Cortex of kidney (tissue), 1 donor: ENCODE measurements at places on chromosomes 4 and X.

DNA sequence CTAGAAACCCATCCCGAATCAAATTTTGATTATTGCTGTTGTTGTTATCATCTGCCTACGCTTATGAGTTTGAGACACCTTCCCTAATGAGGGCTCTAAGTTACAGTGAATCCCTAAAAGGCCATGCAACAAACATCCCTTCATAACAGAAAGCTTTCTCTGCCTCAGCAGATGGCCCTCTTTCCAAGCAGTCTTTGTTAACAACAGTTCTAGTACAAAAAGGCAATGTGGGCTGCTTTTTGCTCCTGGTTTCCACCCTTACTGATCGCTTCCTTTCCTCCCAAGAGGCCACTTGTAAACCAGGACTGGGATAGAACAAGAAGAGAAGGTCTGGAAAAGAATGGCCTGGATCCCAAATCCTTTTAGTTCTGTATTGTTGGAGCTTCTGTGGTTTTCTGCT is 24.2 kb downstream of the GPC4 start:
- no peak for DNase-seq

- DNase-seq: no peak
These were observed 88.4 kb downstream of the ZXDA start for GRCh38 chrX:57821703-57822387.

DNA sequence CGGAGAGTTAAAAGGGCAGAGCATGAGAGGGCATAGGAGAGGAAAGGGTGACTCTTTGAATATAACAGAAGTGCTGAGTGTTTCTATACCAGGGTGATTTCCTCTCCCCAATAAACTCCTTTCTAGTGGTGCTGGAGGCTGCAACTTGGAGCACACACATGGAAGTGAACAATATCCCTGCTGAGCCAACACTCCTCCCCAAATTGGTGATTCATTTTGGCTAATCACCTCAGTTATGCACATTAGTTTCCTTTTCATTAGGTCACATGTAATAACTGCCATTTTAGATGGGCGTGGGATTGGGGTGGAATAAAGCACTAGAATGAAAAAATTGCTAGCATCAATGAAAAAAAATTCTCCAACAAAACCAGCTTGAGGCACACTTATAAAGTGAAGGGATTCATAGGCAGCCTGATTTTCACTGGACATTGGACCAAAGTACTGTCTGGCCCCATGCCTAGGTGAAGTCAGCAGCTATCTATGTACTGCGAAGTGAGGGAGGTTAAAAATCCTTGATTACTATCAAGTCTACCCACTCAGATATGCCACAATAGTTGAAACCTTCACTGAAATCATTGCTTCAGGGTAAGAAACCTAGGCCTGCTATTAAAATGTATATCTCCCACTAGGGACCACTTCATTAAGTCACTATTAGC is 174.0 kb downstream of the GLUD2 start:
- DNase-seq: no peak

GRCh38 chrX:149032449-149032848 is 472.7 kb downstream of the IDS start:
- no peak for DNase-seq

DNA sequence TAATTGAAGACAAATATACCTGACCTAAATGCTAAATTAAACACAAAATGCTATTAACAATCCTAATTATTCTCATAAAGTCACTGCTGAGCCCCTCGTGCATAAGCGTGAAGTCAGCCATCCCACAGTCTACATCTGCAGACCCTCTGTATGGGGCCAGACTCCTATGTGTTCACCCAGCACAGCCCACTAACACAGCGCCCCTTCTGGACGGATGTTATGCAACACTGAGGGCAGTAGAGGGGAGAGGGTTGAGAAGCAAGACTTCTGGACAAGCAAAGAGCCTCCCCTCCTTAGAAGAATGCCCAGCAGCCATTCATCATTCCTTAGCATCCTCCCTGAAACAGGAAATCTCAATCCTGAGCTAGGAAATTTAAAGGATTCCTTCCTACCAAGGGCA is 7.9 kb downstream of the TRPC3 start:
- DNase-seq: no peak

DNA sequence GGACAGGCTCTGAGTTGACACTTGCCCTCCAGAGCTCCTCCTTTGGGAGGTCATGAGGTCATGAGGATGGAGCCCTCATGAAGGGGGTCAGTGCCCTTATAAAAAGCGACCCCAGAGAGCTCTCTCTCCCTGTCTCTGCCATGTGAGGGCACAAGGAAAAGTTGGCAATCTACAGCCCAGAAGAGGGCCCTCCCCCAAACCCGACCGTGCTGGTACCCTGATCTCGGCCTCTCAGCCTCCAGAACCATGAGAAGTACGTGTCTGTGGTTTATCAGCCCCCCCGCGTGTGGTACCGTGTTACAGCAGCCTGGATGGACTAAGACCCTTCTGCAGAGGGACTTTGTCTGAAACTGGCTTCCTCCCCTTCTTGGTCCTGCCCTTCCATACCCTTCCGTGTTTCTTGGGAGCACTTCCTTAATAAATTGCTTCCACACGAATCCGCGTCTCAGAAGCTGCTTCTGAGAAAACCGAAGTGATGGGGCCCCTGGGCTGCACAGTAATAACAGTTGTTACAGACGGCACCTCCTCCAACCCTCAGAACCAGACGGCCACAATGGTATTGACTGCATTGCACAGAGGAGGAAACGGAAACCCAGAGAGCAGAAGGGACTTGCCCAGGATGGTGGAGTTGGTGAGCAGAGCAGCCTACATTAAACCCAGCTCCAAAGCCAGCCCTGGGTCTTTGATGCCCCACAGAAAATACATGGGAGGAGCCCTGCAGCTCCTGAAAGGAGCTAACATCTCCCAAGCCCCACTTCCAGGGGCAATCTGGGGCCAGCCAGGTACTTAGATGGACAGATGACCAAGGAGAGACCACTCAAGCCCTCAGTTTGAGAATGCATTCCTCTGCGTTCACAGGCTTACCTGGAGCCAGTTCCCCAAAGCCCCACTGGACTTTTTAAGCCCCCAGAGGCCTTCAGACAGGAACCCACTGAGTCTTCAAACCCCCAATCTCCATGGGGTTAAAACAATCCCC is 242.7 kb downstream of the BCOR start:
- DNase-seq: no peak
